NCI-H774 (cell line): ENCODE measurements at places on chromosomes 7 and 10.

- DNase-seq = no peak
Measured at GRCh38 chr7:17234030-17234397, 64.4 kb upstream of the AHR start.

GRCh38 chr10:114427124-114427852 is 23.0 kb upstream of the AFAP1L2 start:
- no peak for DNase-seq

GRCh38 chr10:79938728-79939406 is 10.0 kb downstream of the SFTPD start:
- no peak for DNase-seq

GRCh38 chr10:70508912-70509756 is 30.6 kb downstream of the PALD1 start:
- DNase-seq = no peak

- DNase-seq = no peak
Measured at GRCh38 chr10:8618834-8619233, 564.3 kb downstream of the GATA3 start.

- no peak for DNase-seq
Measured at GRCh38 chr10:71854031-71854430, 3.0 kb upstream of the PSAP start.

DNA sequence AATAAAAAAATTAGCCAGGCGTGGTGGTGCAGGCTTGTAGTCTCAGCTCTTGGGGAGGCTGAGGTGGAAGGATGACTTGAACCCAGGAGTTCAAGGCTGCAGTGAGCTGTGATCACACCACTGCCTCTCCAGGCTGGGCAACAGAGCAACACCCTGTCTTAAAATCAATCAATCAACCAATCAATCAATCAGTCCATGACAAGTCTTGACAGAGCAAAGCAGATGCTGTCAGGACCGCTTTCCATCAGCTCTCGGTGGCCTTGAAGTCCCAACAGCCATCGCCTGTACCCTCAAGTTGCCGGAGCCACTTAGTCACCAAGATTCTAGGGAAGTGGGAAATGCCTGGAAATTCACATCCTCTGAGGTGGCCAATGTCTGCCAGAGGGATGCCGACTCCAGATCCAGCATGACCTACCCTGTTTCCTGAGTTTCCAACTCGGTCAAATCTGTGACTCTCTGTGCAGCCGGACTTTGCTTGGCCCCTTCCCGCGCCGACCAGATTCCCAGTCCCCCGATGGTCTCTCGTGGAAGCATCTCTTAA is 871 bp upstream of the CCL24 start:
- DNase-seq = no peak

- DNase-seq = no peak
Measured at GRCh38 chr10:24097751-24098207, 111.2 kb upstream of the KIAA1217 start.

- no peak for DNase-seq
Measured at GRCh38 chr10:21495002-21495751, 30.3 kb downstream of the SKIDA1 start.

DNA sequence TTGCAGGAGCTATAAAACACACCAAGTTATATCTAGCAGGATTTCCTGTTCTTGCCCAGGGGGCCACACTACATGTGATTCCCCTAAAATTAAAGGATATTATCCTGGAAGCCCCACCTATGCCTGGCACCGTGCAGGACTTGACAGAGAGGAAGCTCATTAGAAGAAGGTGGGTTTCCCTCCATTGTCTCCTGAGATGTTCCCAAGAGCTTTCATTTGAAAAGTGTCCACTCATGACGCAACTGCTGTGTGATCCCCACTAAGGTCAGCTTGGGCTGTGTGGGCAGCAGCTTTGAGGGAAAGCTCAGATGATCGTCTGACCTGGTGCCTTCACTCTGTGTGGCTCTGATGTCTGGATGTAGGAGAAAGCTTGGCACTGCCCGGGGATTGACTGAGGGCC is 53.5 kb downstream of the RAMP3 start:
- DNase-seq = no peak

- no peak for DNase-seq
Measured at GRCh38 chr7:50953303-50953702, 170.6 kb upstream of the GRB10 start.

DNA sequence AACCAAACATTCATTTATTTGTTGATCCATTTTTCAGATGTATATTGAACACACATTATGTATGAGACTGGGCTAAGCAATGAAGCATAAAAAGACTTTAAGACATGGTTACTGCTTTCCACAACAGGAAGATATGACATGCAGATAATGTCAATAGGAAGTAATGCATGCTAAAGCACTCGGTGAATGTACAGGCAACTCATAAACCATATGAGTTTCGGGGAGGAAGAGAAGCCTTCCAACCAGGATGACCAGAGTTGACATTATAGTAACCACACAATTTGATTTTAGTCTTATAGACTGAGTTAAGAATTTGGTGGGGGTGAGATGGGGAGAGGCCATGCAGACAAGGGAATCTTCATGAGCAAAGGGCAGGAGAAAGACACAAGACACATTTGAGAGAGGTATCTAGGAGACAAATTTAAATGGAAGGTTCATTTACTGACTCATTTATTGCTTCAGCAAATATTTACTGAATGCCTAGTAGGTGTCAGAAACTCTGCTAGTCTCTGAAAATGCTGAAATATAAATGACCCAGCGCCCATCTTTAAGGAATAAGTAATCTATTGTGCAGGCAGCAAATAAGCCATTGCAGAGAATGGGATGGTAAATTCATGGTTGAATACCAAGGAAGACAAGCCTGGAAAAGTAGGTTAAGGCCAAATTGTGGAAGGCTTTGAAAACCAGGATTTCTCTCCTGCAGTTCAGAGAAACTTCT is 19.0 kb upstream of the SLK start:
- no peak for DNase-seq

- DNase-seq = no peak
Measured at GRCh38 chr7:107441581-107442422, 28.1 kb upstream of the GPR22 start.

- no peak for DNase-seq
Measured at GRCh38 chr10:112739592-112740353, 210.3 kb upstream of the TCF7L2 start.

GRCh38 chr7:94778711-94779459 is 123.0 kb upstream of the SGCE start:
- no peak for DNase-seq

DNA sequence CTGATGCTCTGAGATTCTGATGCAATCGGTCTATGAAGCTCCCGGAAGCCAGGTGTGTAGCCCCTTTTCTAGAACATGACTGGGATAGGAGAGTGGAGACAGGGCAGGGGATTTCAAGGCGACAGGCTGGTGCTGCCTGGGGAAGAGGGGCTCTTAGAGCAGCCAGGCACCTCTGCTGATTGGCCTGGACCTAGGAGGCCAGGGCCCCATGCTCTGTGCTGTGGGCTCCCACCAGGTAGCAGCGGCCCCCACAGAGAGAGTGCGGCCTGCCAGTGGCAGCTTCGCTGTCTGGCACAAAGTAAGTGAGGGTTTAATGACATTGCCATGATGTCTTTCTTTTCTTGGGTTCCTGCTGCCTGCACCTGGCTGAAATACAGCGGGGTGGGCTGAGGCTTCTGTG is 99.4 kb upstream of the PODXL start:
- no peak for DNase-seq

DNA sequence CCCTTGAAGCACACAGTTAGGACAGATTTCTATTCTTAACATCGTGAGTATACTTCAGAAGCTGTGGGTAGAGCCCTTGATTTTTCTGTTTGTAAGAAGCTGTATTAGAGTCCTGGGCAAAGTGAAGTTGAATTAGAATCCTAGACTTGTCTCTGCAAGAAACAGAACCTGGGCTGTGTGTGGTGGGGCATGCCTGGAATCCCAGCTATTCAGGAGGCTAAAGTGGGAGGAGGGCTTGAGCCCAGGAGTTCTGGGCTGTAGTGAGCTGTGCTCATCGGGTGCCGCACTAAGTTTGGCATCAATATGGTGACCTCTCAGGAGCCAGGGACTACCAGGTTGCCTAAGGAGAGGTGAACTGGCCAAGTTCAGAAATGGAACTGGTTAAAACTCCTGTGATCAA is 183.4 kb downstream of the GNAI1 start:
- no peak for DNase-seq

DNA sequence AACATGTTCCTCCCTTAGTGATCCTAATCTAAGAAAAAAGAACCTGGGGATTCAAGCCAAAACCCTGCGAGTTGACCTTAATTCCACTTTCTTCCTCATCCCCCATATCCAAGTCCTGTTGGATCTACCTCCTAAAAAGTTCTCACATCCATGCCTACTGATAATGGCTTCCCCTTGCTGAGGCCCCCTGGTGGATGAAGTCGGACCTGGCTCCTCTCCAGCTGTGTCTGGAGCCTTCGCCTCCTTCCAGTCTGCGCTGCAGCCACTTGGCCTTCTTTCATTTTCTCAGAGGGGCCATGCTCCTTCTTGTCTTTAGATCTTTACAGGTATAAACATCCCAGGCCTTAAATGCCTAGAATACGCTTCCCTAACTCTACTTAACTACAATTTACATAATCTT is 8.1 kb downstream of the PDE1C start:
- no peak for DNase-seq

DNA sequence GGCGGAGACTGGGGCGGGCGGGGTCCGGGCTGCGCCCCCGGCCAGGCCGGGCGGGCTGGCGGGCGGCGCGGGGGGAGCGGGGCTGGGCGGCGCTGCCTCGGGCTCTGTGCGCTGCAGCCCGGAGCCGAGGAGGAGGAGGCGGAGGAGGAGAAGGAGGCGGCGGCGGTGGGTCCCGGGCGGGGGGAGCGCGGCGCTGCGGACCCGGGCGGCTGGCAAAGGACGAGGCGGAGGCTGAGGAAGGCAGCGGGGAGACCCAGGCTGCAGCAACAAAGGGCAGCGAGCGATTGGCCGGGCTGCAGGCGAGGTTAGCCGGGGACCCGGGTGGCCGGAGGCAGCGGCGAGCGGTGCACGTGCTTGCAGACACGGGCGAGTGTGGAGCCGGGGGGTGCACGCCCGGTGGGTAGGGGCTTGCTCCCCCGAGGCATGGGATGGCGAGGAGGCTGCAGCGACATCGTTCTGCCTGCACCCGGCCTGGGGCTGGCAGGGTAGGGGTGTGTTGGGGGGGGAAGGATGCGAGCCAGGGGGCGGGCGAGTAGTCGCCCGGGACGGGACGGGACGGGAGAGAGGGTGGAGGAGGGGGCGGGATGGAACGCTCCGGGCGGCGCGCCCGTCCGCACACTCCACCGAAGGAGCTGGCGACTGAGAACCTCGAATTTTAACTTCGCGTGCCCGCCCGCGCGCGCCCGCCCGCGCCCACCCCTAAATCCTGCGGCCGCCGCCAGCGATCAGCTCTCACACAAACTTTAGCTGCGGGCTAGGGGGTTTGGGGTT is 844 bp upstream of the KAT6B start:
- no peak for DNase-seq

GRCh38 chr10:47381103-47381395 is 3.0 kb downstream of the ZNF488 start:
- DNase-seq = no peak

GRCh38 chr10:2926918-2927660 is 140.3 kb upstream of the PFKP start:
- no peak for DNase-seq

GRCh38 chr7:2928256-2928612 is 84.1 kb upstream of the GNA12 start:
- DNase-seq = no peak

GRCh38 chr10:63042256-63042655 is 90.9 kb upstream of the NRBF2 start:
- DNase-seq = no peak

GRCh38 chr10:119738962-119739361 is 13.1 kb downstream of the INPP5F start:
- DNase-seq = no peak

- DNase-seq = no peak
Measured at GRCh38 chr7:1160670-1161021, 650 bp upstream of the ZFAND2A start.

- DNase-seq = peak; percentile 63
Measured at GRCh38 chr7:47485640-47486435, 96.1 kb downstream of the TNS3 start.
